Activated T-cell treated with anti-CD3 and anti-CD28 coated beads, Interleukin-2, amount 50 U/mL, for 4 hours (primary cell): ENCODE measurements at places on chromosomes 4 and X.

DNA sequence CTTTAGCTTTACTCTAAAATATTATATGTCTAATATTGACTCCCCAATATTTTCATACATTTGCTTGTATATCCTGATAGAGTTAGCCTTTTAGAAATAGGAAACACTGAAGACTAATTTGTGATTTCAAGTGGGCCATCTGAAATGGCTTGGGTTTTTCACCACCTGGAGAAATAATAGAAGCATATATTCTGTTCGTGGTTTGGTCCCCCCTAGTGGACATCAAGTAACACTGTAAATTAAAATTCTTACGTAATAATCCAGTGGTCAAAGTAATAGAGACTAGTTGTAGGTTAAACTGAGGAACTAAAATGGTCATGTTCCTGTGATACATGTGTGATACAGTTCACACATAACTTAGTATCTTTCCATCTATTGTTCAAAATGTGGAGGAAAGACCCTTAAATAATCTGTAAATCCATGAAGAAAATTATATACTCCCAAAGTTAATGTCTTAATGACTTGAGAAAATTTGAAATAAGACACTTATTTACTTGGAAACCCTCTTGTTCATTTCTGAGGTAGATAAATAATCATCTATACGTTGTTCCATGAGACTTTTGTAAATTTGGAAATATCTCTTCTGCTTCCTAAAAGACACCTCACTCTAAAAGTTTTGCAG lies 79.8 kb upstream of the SMARCAD1 start:
- DNase-seq: no peak

DNA sequence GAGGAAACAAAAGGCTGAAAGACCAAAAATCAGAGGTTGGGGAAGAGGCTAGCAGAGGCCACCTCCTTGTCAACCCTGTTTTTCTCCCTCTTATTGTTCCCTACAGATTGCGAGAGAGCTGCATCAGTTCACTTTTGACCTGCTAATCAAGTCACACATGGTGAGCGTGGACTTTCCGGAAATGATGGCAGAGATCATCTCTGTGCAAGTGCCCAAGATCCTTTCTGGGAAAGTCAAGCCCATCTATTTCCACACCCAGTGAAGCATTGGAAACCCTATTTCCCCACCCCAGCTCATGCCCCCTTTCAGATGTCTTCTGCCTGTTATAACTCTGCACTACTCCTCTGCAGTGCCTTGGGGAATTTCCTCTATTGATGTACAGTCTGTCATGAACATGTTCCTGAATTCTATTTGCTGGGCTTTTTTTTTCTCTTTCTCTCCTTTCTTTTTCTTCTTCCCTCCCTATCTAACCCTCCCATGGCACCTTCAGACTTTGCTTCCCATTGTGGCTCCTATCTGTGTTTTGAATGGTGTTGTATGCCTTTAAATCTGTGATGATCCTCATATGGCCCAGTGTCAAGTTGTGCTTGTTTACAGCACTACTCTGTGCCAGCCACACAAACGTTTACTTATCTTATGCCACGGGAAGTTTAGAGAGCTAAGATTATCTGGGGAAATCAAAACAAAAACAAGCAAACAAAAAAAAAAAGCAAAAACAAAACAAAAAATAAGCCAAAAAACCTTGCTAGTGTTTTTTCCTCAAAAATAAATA lies 179.9 kb downstream of the AR start:
- DNase-seq: no peak

DNA sequence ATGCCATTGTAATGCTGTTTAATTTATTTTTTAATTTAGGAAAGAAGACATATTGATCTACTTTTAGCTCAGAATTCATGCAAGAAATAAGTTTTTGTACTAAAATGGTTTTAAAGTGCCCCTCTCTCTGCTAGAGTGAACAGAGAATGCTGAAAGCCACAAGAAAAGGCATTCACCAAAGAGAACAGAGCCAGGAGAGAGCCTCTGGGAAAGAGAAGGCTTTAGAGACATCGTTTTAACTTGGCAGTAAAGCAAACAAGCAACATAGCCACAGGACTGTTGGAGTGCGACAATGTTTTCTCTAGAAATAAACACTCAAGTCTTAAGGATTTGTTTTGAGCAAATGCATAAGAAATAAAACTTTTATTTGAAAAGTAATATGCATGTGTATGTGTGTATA lies 484.1 kb upstream of the CPEB2 start:
- no peak for DNase-seq

DNA sequence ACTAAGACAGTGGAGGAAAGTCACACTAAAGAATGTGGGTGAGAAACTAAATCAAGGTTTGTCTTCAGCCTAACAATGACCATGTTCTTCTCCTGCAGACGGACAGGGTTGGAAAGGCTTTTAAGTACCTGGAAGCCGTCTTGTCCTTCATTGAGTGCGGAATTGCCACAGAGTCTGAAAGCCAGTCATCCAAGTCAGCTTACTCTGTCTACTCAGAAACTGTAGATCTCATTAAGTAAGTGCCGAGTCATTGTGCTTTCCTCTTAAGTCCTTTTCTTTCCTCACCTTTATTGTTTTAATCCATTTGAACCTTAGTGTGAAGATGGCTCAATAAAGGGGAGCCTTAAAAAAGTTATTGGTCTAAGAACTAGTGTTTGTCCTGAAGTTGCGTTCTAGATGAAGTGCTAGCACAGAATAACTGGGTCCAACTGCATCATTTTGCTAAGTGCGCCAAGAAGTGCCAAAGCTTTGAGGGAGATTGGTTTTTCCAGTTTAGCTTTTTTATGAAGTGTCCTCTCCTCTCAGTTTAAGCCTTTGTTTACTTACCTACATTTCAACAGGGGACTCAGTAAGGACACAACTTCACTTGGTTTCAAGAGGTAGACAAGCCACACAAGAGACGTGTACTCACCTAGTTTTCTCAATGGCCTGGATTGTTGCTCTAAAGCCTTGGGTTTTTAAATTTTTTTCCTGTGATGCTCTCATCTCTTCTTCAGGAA lies 89.3 kb downstream of the KLHL8 start:
- DNase-seq: no peak
